ENCODE measurements at places on chromosomes 11 and 22. TPM values are rescaled to one million over a fixed set of nuclear protein-coding genes. Genes with fewer than 3 reads are reported as not detected.

DNA sequence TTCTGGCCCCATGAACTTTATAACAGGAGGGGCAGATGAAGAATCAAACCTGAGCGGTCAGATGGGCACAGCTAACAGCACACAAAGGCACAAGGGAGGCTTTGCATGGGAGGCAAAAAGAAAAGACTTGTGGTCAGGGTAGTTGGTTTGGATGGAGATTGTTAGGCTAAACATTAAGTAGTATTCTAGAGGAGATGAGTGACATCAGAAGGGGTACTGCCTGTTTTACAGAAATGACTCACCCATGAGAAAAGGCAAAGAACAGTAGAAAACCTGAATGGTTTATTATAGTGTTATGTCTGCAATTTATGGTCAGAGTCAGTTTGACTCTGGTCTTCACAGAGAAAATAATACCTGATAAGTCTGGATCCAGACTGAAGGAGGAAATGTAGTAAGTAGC is 129.8 kb upstream of the KIRREL3 start:
- DNase-seq = no peak

DNA sequence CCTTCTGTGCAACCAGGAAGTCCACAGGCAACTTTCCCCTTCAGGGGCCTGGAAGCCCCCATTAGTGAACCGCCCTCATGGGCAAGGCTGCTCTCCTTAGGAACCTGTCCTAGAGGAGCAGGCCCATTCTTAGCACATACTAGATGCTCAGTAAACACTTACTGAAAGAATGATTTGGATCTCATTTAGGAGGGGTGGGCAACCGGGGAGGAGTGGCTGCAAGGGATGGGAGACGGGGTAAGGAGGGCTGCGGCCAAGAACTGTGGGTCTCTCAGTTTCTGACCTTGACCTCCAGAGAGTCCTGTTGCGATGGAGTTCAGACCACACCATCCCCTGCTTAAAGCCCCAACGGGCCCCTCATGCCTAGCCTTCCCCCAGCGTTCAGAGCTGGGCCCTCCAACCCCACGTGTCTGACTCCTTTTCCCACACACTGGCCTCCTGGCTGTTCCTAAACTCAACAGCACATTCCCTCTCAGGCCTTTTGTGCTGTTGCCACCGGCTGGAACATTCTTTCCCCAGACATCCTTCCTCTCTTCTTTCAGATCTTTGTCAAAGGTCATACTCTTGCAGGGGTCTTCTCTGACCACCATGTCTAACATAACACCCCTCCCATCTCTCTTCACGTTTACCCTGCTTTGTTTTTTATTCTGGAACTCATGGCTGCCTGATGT is 20.7 kb upstream of the PICK1 start:
- no peak for DNase-seq

CD3D gene
- total RNA-seq = 338 TPM

- DNase-seq = no peak
Observed at GRCh38 chr11:19940831-19941230, 219.4 kb downstream of the DBX1 start.

SCGB1C1 gene
- total RNA-seq = not detected

- no peak for DNase-seq
Observed at GRCh38 chr11:43770173-43770572, 89.6 kb downstream of the HSD17B12 start.

- no peak for DNase-seq
Observed at GRCh38 chr11:114196997-114197703, 99.0 kb upstream of the NNMT start.

GRCh38 chr11:130825561-130825960 is 90.7 kb downstream of the SNX19 start:
- DNase-seq = no peak

DNA sequence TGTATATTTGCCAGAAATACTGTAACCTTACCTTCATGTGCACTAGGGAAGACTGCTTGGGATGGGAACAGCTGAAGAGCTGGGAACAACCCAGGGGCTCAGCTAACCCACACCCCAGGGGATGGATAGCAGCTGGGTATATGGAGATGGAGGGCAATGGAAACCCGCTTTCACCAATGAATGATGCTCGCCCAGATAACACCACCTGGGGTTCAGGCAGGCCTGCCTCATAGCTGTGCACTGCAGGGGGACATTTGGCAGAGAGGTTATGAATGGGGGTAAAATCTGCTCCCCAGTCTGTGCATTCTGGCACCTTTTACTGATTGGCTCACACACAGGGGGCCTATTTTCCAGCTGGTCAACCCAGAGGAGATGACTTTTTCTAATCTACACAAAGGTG is 170.7 kb downstream of the CHST1 start:
- DNase-seq = no peak

GRCh38 chr11:75878933-75879332 is 63.9 kb downstream of the UVRAG start:
- no peak for DNase-seq

GRCh38 chr22:26672060-26672471 is 14.7 kb downstream of the MIAT start:
- DNase-seq = no peak

Measured in CD4-positive, alpha-beta memory T cell (primary cell).